ENCODE measurements at places on chromosomes 2 and 18. TPM values are rescaled to one million over a fixed set of nuclear protein-coding genes. Genes with fewer than 3 reads are reported as not detected.

DAW1 gene
- total RNA-seq, result not detected

MAP3K19 gene
- total RNA-seq, result not detected

RUFY4 gene
- not detected for total RNA-seq

ZBTB7C gene
- not detected for total RNA-seq

PRKAG3 gene
- total RNA-seq, result not detected

FEV gene
- total RNA-seq, result not detected

TDRD15 gene
- not detected for total RNA-seq

METAP1D gene
- total RNA-seq, result 6.6 TPM

GPN1 gene
- total RNA-seq, result 55.4 TPM
